ENCODE measurements at places on chromosomes 5 and 9.

DNA sequence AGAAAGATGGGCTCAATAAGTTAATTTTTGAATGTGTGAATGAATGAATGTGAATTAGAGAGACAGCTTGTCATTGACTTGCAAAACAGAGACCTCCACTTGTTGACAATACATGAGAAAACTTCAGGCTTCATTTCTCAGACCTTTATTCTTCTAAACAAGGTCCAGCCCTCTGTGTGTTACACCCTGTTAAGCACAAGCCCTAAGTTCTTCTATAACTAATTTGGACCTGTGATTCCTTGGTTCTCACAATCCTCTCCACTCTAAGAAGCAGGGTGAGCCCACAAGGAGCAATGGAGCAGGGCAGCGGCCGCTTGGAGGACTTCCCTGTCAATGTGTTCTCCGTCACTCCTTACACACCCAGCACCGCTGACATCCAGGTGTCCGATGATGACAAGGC lies at the start of gene TMEM174:
TSS of gene TMEM174 (plus strand) at position 243 of the 400 bp plus-strand sequence. CDS start at position 294, 51 bp downstream.
- DNase-seq, result no peak

DNA sequence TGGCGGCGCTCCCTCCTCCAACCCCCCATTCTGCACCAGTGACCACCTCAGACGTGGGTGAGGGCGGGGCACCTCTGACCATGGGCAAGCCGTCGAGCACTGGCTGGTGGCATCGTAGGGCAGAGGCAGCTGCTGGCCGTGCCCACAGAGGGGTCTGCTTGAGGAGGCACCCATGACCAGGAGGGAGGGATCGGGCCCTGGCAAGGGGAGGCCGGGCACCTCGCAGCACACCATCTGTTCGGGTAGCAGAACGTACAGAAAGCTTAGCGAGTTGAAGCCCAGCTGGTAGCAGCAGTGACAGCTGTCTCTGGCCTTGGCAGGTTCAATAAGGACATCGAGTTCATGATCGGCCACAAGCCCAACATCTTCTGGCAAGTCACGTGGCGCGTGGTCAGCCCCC lies 4.3 kb upstream of the SLC6A18 start:
- DNase-seq, result no peak

- no peak for DNase-seq
These were observed 12.8 kb upstream of the PANK3 start for GRCh38 chr5:168592014-168592368.

DNA sequence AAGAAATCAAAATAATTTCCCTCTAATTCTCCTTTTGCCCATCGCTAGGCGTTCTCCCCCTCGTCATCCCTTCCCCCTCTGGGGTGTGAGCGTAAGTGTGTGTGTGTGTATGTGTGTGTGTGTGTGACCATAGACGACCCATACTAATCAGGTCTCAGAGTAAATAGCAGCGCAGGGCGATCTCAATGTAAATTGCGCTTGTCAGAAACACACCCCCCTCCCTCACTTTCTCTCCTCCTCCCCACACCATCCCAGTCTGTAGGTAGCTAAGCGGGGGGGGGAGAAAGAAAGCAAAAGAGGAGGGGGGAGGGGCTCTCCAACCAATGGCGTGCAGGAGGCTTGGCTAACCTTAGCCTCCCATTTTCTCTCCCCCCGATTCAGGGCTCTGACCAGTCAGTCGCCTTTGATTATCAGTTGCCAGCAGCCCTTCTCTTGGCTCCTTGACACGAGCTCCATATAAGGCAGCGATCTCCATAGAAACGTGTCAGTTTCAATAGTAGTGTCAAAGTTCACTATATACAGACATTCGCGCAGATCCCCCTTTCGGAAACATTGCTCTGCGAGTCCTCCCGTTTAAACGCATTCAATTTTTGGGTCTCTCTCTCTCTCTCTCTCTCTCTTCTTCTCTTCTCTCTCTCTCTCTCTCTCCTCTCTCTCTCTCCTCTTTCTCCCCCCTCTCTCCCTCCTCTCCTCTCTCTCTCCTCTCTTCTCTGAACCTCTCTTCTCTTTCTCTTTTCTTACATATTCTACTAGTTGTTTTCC lies at the start of gene NR2F1:
TSS of gene NR2F1 (plus strand) at position 546 of the 762 bp plus-strand sequence. CDS start 1,802 bp downstream, outside the sequence.
- peak; percentile 92 for DNase-seq

DNA sequence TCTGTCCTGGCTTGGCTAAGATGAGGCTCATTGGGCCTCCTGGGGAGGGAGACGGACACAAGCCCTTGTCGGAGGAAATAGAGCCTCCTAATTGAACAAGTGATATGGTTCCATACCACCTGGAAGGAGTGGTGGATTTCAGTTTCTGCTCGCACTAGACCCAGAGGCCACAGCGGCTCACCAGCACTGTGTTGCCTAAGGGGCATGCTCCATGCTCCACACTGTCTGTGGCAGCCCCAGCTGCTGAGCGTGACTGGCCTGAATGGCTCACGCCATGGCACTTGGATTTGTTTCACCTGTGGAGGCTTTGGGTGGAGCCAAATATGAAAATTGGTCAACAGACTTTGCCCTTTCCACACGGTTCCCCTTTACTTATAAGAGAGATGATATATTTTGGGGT lies 181.1 kb downstream of the HSPA4 start:
- no peak for DNase-seq

GRCh38 chr5:53041071-53041692 lies 52.0 kb downstream of the ITGA2 start:
- DNase-seq, result no peak
